ENCODE measurements at places on chromosomes 7 and 10.
A peak's percentile ranks its signal among the peaks of the same experiment; 100 is the strongest.

DNA sequence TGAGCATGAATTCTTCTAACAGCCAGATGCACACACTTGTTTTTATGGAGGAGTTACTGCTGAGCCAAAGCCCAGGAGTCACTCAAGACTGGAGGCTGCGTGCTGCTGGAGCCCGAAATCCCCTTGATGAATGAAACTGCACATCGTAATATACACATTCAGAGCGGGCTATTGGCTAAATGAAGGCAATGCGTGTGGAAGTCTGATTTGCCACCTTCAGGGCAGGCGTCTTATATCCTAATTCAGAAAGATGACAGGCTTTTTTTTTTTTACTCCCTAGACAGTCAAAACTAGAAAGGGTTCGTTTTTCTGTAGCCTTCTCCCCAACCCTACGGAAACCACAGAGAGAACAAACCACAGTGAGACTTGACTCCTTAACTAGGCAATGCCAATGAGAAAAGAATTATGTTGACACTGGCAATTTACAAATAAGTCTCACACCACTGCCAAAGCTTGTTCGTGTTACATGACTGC lies 227.2 kb upstream of the KLF14 start:
- no peak for DNase-seq

- no peak for DNase-seq
Observed at GRCh38 chr10:10564081-10564794, 453.4 kb upstream of the CELF2 start.

- DNase-seq: peak; percentile 63
Observed at GRCh38 chr10:21315645-21316220, 209.7 kb downstream of the SKIDA1 start.

GRCh38 chr10:36888925-36889573 lies 236.3 kb upstream of the ANKRD30A start:
- DNase-seq: peak; percentile 11

GRCh38 chr7:44324481-44325200 lies 753 bp downstream of the CAMK2B start:
- DNase-seq: no peak

- DNase-seq: no peak
Observed at GRCh38 chr10:59553162-59553900, 156.3 kb downstream of the SLC16A9 start.

DNA sequence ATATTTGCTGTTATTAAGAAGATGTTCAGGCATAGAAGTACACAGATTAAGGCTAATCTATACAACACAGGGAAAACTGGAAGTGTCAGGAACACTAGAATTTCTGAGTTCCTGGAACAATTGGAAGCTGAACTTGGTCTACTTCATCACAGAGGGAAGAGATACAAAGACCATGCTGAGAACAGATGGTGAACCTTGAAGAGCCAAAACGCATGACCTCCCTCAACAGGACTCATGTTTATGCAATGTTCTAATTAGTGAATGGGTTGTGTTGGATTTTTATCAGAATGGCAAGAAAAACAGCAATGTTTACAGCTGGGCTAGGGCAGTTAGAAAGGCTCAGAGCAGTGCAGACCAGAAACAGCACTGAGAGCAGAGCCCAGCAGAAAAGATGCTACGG lies 94.9 kb downstream of the SFMBT2 start:
- peak; percentile 85 for DNase-seq
